Stimulated activated CD4-positive, alpha-beta T cell treated with anti-CD3 and anti-CD28 coated beads, TNF-alpha, amount 100 ng/mL, for 1 hour (primary cell): ENCODE measurements at places on chromosomes 3 and 15.
A peak's percentile ranks its signal among the peaks of the same experiment; 100 is the strongest.

GRCh38 chr3:170670504-170670903 is 84.6 kb upstream of the SLC7A14 start:
- no peak for DNase-seq

DNA sequence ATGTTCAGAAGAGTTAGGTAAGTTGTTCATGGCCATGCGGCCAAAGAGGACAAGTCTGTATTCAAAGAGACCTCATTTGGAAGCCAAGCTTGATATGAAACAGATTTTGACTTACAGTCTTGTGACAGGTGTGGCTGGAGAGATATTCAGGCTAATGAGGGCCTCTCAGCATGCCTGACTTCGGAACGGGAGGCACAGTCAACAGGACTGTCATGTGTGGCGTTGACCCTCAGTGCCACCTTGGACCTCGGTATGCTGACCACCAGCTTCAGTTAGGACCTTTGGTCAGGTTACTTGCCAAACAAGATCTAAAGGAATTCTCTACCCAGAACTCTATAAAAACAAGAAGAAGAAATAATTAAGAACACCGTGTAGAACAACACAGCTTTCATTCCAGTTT is 124.1 kb downstream of the CHST2 start:
- DNase-seq: no peak

- peak; percentile 7 for DNase-seq
Measured at GRCh38 chr3:115692887-115693524, 69.7 kb downstream of the GAP43 start.

DNA sequence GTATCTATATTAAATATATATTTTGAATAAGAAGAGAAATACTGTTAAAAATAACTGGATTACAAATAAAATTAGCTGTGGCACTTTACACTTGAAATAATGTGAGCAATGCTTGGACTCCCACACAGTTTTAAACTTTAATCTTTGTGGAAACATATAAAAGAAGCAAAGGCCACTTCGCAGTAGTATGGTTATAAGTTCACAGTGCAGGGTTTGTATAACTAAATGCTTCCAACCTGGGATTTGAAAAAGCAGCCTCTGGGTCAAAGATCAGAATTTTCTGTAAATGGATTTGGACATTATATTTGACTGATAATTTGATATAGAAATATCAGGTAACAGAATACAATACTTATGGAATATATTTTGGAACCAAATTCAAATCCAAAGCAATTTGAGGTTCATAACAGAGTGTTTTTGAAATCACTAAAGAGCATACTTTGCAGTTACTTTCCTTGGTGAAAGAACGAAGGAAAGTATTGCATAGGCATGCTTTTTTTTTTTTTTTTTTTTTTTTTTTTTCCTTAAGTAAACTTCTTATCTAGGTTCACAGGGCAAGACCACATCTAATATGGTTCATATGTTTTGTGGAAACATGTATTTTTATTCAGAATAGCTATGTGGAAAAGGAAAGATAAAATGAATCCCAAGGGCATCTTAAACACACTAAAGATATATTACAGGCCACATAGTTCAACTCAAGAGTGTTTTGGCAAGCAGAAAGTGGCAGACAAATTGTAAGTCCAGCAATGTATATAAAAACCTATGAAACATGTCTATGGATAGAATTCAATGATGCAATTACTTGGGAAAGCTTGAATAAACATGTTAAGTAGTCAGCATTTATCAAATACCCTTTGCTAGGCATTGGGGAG is 47.1 kb upstream of the SGO1 start:
- no peak for DNase-seq

- DNase-seq: no peak
Measured at GRCh38 chr15:77791941-77792340, 159.2 kb upstream of the LINGO1 start.

DNA sequence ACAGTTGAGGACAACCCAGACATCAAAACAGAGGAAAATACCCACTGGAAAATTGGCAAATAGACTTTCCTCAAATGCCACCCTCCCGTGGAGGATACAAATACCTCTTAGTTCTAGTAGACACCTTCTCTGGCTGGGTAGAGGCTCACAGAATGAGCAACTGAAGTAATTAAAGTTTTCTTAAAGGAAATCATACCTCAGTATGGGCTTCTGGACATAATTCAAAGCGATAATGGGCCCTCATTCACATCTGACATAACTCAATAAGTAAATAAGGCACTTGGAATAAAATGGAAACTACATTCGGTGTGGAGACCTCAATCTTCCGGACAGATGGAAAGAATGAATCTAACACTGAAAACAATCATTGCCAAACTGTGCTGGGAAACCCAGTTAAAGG is 115.2 kb upstream of the PLCL2 start:
- no peak for DNase-seq
